ENCODE measurements at places on chromosomes 2 and 18. TPM values are rescaled to one million over a fixed set of nuclear protein-coding genes. Genes with fewer than 3 reads are reported as not detected.

DNA sequence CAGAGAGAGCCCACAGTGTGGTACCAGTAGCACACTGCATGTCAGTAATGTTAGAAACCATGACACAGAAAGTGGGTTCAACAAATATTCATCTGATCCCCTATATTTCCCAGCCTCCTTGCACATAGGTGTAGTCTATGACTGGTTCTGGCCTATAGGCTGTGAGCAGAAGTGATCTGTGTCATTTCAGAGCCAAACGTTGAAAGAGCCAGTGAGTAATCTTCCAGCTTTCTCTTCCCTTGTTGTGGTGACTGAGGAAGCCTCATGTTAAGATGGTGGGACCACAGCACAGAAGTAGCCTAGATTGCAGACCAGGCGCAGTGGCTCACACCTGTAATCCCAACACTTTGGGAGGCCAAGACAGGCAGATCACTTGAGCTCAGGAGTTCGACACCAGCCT lies 4.1 kb downstream of the TMEM237 start:
- DNase-seq = no peak

The IL37 gene
- total RNA-seq = not detected

DNA sequence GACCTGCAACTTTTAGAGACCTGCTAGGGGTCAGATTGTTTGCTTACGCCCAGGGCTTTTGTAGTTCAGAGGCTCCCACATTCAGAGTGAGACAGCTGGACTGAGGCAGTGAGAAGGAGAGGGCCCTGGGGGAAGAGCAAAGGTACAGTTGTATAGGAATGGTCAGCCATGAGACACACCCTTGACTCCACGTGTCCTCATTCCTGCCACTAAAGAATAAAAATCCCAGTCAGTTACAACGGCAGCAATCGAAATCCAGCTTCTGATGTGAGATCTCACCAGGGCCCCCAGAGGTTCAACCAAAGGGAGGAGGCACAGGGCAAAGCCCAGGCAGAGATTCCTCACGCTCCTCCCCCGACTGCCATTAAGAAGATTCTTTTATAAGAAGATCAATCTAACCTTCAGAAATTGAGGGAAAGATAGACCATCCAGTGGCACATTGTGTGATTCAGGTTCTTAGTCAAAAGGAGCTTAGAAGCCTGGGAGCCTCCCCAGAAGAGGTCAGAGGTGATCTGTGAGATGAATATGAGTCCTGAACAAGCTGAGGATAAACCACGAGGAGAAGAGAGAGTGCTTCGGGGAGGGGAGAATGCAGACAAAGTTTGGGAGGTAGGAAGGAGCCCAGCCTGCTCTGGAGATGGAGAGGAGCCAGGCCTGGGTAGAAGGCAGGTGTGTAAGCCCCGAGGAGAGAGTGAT lies 317.0 kb downstream of the CYP26B1 start:
- peak; percentile 44 for DNase-seq

The ZC3H6 gene
- 17.0 TPM for total RNA-seq

DNA sequence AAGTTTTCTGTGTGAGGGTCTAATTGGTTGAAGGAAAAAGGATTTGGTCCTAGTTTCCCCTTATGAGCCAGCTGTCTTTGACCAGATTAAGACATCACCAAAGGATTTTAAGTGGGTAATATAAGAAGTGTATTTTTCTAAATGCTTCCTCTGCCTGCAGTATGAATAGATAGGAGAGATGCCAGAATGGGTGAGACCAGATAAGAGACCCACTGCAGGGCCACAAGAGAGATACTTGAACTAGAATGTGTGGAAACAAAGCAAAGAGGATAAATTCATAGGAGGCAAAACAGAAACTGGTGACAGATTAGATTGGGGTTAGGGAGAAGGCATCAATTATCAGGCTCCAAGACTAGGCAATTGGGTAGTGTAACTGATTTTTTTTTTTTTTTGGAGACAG lies 1.1 kb upstream of the HDHD2 start:
- no peak for DNase-seq

The MTLN gene
- total RNA-seq = 58.5 TPM

- no peak for DNase-seq
Observed at GRCh38 chr2:113260991-113261390, 17.7 kb downstream of the PAX8 start.

DNA sequence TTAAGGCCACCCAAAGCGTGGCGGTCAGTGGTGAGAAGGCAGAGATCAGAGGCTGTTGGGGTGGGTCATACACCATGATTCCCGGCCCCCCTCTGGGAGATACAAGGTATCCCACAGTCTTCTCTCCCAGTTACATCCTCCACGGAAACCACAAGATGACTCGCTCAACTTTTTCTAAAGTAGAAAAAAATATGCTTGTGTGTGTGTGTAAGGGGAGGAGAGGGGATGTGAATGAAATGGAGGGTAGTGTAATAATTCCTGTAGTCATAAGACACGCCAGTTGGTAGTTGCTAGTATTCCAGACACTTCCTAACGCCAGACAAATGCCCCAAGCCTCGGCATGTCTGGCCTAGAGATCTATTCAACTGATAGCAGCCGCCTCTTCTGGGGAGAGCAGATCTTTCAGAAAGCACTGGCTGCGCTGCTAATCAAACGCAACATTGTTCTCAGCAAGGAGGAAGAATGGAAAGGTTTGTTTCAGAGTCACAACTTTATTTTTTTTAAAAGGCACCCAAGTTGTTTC lies 143.5 kb downstream of the TGIF1 start:
- peak; percentile 75 for DNase-seq

GRCh38 chr2:231911381-231911780 lies 14.8 kb downstream of the NPPC start:
- DNase-seq = peak; percentile 26

DNA sequence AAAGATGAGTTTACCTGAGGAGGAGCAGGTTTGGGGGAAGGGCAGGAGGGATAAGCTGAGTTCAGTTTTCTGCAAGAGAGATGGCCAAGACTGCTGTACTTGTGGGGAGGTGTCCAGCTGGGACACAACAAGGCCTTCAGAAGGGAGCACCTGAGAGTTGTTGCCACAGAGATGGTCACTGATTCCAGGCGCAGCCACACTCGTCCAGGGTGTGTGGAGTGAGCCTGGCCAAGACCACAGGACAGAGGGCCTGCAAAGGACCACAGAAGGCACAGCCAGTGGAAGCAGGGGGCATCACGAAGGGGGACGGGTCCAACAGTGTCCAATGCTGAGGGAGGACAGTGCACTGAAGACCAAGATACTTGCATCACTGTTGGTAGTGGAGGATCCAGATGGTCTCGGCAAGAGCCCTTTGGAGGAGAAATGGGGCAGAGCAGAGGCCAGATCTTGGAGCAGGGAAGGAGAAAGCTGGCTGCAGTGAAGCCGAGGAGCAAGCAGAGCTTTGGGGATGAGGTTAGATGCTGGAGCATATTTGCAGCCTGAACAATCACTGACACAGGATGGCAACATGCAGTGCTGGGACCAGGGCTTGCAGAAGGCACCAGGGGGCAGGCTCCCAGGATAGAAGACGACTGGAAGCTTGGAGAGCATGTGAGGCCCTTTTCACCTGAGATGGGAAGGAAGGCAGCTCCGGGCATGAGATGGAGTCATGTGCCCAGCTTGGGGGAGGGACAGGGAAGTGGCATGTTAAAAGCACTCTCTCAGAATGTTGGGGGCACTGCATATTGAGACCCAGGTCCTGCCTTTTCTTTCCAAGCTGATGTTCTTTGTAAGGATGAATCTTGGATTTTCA lies 214.0 kb downstream of the CYP26B1 start:
- peak; percentile 73 for DNase-seq

The MFSD2B gene
- total RNA-seq = not detected

DNA sequence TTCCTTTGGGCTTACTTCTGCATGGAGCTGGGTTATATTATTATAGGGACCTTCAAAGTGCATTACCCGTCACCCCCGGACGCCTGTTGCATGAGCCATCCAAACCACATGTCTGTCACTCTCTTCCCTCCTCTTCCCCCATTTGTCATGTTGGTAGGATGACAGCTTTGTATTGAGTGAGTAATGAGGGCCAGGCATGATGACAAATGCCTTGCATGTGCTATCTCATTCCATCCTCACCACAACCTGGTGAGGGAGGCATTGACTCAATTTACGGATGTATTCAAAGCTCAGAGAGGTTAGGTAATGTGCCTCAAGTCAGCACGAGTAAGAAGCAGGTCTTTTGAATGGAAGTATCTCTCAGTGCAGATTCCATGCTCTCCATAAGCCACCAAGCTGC lies 510.5 kb upstream of the TNP1 start:
- no peak for DNase-seq

- no peak for DNase-seq
Observed at GRCh38 chr2:109155553-109156451, 26.8 kb downstream of the SH3RF3 start.

GRCh38 chr2:21382701-21383520 lies 259.1 kb downstream of the TDRD15 start:
- DNase-seq = no peak

GRCh38 chr2:105052773-105053172 lies 14.9 kb downstream of the MRPS9 start:
- no peak for DNase-seq

DNA sequence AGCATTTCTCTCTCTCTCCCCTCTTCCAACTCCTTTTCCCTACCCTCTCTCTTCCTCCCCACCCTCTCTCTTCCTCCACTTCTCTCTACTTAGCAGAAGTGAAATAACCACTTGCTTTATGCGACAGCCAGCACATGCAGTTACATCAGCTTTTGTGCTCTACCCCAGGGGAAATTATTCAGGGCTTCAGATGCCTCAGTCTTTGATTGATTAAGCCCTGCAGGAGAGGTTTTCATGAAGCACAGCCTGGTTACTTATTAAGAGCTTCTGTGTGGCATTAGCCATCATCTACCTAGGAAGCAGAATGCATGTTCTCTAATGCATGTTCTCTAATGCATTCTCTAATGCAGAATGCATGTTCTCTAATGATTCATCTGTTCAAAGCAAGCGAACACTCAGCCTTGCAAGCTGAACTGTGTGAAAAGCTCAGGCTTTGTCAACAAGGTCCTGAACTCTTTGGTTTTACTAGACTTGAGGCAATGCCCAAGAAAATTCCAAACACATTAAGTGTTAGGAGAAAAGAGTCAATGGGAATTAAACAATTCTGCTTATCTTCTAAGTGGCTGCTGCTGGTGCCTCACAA lies 56.1 kb downstream of the LHCGR start:
- DNase-seq = no peak

The RESP18 gene
- total RNA-seq = not detected

DNA sequence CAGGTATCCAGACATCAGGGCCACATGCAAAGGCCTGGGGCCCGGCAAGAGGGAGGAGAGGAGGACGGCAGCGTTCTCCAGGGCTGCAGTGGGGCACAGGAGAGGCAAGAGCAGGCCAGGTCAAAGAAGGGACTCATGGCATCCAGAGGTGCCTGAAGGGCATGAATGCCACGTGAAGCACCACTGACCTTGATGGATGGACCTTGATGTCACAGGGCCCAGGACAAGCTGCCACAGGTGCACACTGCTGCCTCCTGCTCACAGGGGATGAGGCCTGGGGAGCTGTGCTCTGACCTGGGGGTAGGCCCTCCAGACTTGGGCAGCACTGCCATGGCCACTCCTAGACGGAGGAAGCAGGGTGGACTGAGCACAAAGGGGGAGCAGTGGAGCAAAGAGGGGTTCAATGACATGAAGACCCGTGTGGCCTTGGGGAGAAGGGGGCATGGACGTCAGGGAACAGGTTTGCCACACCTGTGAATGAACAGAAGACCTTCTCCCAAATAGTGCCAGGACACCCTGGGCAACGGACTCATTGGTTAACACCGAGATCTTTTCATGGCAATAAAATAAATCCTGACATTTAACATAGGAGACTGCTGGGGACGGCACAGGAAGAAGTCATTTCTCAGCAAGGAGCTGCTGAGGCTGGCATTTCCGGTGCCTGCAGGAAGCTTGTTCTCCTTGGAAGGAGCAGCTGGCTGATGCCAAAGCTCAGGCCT lies 65.6 kb downstream of the EMX1 start:
- peak; percentile 53 for DNase-seq

DNA sequence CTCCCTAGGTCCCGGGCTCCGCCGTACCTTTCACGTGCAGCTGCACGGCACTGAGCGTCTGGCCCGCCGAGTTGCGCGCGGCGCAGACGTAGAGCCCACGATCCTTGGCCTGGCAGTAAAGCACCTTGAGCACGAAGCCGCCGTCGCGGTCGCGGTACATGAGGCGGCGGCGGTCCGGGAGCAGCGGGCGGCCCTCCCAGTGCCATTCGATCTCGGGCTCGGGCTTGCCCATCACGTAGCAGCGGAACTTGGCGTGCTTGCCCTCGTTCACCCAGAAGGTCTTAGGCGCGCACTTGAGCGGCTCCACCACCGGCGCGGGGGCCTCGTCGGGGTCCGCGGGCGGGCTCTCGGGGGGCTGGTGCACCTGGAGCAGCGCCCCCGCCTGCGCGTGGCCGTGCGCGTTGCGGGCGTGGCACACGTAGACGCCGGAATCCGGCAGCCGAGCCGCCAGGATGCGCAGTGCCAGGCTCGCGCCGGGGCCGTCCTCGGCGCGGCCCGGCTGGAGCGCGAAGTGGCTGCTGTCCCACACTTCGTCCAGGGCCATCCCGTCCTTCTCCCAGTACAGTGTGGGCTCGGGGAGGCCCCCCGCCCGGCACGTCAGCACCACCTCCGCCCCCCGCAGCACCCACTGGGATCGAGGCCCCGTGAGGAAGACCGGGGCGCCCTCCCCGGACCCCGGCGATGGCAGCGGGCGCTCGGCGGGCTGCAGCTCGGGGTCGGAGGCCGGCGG lies 980 bp downstream of the OBSL1 start:
- DNase-seq = no peak

- no peak for DNase-seq
Observed at GRCh38 chr2:48092846-48093803, 186.8 kb upstream of the FBXO11 start.

The ADNP2 gene
- 19.6 TPM for total RNA-seq

DNA sequence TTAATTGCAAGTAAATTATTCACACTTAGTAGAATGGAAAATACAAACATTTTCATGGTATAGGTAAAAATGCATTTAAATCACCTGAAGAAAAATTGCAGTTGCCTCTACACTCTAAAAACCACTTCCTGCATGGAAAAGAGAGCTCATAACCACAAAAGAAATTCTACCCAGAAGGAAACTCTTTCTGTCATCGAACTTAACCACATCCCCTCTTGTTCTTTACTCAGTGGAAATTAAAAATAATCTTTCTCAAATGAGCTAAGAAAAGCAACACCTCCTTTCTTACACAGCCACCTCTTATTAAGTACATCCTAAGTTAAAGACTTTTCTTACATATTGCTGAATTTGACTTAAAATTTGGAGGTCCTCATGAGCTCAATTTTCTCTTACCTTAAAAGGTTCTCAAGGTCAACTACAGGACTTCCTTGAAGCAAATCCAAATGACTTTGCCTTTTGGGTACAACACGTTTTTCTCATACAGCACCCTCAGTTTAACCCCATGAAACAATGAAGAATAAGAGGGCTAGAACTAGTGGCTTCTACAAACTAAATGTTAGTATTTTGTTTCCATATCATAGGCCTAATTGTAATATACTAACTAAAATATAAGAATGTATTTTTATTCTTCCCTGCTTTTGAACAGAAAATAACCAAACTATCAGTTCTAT lies 109.1 kb upstream of the CRIM1 start:
- no peak for DNase-seq

GRCh38 chr2:173021939-173022371 lies 53.7 kb upstream of the MAP3K20 start:
- no peak for DNase-seq

GRCh38 chr2:120367221-120367620 lies 21.3 kb downstream of the INHBB start:
- no peak for DNase-seq

- no peak for DNase-seq
Observed at GRCh38 chr2:179239195-179239594, 25.4 kb downstream of the SESTD1 start.

- DNase-seq = no peak
Observed at GRCh38 chr2:65710779-65711295, 278.4 kb upstream of the SPRED2 start.

The RIT2 gene
- not detected for total RNA-seq

The DPP4 gene
- 5.1 TPM for total RNA-seq

The FAM110C gene
- 1.3 TPM for total RNA-seq

The ELOA2 gene
- not detected for total RNA-seq
